ENCODE measurements at places on chromosomes 11 and 22.
A peak's percentile ranks its signal among the peaks of the same experiment; 100 is the strongest.

GRCh38 chr11:127965939-127966668, 621.3 kb downstream of the ETS1 start:
- DNase-seq, result no peak

- no peak for DNase-seq
Observed at GRCh38 chr11:79371152-79371551, 69.7 kb downstream of the TENM4 start.

- no peak for DNase-seq
Observed at GRCh38 chr22:27154717-27155116, 497.3 kb downstream of the MIAT start.

- DNase-seq, result no peak
Observed at GRCh38 chr22:40484906-40485669, 114.7 kb downstream of the SGSM3 start.

DNA sequence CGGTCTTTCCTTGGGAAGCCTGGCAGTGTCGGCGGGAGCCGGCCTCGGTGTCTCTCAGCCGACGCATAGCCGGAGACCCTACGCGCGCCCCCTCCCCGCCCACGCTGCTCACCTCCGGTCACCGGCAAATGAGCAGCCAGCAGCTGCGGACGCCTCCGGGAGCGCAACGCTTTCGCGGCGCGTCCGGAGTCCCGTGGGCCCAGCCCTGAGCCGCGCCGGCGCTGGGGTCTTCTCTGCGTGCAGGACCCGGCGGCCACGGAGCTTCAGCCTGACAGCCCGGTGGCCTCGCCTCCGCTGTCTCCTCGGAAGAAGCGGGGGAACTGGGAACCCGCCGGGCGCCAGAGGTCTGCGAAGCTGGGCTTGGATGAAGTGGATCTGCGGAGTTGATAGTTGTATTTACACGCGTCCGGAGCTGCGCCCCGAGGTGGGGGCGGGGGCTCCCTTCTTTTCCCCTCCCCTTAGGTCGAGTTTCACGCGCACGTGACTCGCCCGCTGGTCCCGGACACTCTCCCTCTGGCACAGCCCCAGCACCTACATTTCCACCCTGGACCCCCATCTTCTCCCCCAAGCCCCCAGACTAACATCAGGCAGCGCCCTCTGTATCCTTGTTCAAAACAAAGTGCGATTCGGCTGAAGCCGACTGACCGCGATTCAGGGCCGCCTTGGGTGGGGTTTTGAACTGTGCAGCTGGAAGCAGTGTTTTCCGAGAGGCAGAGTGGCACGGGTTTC, at the start of gene SLC43A1:
SLC43A1 (minus strand) TSS at position 371 of the 729 bp plus-strand sequence. CDS start 1,591 bp downstream, outside the sequence.
- no peak for DNase-seq

- no peak for DNase-seq
Observed at GRCh38 chr22:45169591-45170466, 6.1 kb downstream of the NUP50 start.

- DNase-seq, result no peak
Observed at GRCh38 chr11:114261791-114262190, 34.4 kb upstream of the NNMT start.

- DNase-seq, result no peak
Observed at GRCh38 chr11:36006556-36006955, 62.7 kb downstream of the LDLRAD3 start.

GRCh38 chr11:107563702-107564101, 1.8 kb downstream of the ALKBH8 start:
- no peak for DNase-seq

GRCh38 chr11:12287009-12287373, 90.4 kb upstream of the PARVA start:
- no peak for DNase-seq

GRCh38 chr11:115030166-115030565, 351.8 kb downstream of the NXPE2 start:
- no peak for DNase-seq

- no peak for DNase-seq
Observed at GRCh38 chr11:11600288-11600687, 21.5 kb downstream of the GALNT18 start.

DNA sequence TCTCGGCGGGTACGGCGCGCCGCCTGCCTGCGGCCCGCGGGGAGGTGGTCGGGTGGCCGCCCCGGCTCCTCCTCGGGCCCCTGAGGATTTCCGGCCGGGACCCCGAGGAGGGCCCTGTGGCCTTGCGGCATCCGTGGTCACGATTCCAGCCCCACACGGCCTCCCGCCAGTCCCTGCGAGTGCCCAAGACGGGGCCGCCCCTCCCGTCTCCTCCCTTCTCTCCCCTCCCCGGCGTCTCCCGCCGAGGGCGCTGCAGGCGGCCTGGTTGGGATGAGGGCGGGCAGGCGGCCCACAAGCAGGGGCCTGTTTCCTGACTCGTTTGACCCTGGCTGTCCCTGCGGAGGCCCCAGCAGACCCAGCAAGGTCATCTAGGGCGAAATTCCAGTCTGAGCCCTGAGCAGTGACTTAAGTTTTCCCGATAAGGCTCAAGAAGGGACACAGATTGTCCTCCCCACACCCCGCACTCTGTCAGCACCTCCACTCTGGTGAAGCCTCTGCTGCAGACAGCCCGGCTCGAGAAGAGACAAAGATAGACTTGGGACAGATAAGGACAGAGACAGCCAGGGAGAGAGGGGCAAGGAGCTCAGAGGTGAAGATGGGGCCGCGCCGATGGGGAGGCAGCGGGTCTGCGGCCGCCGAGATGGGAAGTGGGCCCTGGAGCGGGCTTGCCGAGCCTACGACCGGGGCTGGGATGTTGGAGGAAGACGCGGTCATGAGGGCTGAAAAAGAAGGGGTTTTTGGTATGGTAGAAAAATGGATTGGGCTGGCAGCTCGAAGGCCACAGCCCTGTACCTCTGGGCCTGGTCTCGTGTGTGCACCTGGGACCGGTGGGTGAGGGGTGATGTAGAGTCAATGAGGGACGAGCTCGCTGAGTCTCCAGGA, 95.0 kb downstream of the SWAP70 start:
- DNase-seq, result peak; percentile 32

- DNase-seq, result no peak
Observed at GRCh38 chr11:64095949-64096348, 60.2 kb downstream of the FLRT1 start.

DNA sequence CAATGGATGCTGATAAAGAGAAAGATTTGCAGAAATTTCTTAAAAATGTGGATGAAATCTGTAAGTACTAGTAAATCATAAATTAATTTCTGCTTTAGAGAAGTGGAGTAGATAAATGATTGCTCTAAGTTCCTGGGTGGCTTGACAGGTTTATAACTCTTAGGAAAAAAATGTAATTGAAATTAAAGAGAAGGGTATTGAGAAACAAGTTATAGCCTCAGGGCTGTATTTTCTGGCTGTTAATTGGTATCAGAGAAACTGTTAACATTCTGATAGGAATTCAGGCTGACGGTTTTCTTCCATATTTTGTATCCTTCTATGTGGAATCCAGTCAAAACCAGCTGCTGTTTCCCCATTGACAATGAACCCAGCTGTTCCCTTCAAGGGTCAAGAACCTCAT, 1.9 kb downstream of the TTC12 start:
- DNase-seq, result no peak

DNA sequence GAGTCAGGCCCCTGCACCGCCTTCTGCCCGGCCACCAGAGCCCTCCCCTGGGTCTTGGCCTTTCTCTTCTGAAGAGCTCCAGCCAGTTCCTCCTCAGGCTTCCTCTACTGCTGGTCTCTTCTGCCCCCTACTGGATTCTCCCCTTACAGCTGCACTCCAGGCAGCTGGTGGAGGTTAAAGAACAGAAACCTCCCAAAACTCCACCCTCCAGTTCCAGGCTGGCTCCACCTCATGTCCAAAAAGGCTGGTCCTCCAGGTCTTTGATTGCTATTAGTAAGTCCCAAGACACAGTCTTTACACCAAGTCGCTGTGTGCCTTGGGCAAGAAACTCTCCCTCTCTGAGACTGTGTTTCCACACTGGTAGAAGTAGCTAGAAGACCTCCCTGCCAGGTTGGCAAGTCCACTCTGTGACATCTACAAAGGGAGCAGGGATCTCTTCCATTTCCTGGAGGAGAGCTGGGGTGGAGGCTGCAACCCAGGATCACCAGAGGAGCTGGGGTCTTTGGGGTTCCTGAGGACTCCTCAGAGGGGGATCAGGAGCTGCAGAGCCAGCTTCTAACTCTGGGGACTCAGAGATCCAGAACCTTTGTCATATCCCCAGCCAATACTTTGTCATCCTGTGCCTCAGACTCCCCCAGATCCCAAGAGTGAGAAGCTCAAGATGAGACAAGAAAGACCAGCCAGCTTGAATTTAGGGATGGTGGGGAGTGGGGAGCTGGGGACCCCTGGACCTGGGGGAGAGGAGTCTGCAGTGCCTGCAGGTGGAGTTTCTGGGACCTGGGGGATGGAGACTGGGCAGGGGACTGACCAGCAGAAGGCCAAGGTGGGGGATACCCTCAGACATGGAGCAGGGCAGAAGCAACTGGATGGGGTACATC, 3.4 kb upstream of the IGLL5 start:
- DNase-seq, result peak; percentile 42

DNA sequence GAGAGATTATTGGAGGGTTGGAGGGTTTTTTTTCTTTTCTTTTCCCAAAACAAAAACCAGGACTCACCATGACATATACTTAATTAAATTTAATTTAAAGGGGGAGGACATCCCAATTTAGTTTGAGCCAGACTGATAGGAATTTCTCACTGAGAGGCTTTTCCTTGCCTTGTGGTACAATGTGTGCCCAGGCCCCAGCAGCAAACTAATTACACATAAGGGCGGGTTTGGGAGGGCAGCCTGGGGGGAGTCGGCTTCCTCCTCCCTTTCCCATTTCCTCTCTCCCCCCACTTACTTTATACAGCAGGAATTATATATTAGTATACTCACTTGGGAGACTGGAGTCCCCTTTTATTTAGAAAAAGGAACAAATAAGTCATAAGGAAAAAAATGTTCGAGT, 2.9 kb downstream of the TEAD1 start:
- DNase-seq, result no peak
